ENCODE measurements at places on chromosomes 7 and 10. TPM values are rescaled to one million over a fixed set of nuclear protein-coding genes. Genes with fewer than 3 reads are reported as not detected.

Gene MMRN2
- polyA plus RNA-seq = 143 TPM

Gene GNGT1
- polyA plus RNA-seq = not detected

Gene ANK3
- polyA plus RNA-seq = 0.67 TPM

Gene AKR1C8
- polyA plus RNA-seq = not detected

Gene CPA1
- not detected for polyA plus RNA-seq

Gene HIBADH
- polyA plus RNA-seq = 30.5 TPM

Gene SLC18A3
- polyA plus RNA-seq = not detected

GRCh38 chr7:112550468-112551060 is 69.8 kb downstream of the LSMEM1 start:
- peak; percentile 69 for DNase-seq

DNA sequence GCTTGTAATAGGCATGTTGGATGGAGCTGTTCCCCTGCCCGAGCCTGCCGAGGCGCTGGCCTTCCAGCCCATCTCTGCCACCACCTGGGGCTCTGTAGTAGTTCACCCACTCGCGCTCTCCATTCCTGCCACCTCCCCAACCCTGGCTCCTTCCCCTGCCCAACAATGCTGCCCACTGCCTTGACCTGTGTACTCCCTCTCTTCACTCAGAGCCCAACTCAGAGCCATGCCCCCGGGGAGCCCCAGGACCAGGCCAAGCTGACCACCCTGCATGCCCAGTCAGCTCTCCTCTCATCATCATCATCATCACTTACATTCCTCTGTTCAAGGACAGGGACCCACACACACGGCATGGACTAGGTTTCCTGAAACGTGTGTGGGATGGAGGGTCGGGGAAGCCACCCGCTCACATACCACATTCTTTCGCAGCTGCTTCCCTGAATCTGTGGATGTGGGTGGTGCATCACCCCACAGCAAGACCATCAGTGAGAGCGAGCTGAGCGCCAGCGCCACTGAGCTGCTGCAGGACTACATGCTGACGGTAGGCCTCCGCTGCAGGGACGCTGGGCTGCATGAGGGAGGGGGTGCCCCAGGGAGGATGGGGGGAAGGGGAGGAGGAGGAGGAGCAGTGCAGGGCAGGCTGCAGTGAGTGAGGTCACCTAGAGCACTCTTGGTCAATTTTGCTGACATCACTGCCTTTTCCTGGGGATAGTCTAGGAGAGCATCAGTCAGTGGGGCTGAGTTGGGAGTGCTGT is 15.6 kb downstream of the NACAD start:
- no peak for DNase-seq

DNA sequence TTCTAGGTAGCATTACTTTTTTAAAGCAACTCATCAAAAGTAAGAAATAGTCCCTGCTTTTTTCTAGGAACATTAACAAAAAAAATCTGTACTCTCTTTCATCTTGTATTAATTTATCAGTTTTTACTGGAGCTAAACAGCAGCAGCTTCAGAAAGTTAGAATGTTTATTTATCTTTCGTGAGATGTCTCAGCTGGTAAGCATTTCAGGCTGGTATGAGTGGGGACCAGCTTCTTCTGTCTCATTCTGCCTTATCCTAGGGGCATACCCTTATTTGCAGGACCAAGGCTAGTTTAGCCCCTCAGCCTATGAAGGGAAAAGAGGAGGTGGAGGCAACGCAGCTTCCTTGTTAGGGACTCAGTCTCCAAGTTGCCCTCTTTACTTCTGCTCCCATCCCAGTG is 35.1 kb downstream of the LANCL2 start:
- no peak for DNase-seq

GRCh38 chr7:135074096-135074495 is 73.8 kb upstream of the TMEM140 start:
- DNase-seq = no peak

DNA sequence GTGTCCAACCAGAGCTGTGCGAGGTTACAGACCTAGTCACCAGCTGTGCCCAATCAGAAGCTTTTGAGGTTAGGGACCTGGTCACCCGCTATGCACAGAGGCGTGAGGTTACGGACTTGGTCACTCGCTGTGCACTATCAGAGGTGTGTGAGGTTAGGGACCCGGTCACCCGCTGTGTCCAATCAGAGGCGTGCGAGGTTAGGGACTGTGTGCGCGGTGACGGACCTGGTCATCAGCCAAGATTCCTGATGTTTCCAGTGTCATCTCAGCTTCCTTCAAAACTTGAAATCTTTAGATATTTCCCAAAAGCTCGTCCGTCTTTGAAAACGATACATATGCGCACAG is 182.1 kb downstream of the DIP2C start:
- no peak for DNase-seq

DNA sequence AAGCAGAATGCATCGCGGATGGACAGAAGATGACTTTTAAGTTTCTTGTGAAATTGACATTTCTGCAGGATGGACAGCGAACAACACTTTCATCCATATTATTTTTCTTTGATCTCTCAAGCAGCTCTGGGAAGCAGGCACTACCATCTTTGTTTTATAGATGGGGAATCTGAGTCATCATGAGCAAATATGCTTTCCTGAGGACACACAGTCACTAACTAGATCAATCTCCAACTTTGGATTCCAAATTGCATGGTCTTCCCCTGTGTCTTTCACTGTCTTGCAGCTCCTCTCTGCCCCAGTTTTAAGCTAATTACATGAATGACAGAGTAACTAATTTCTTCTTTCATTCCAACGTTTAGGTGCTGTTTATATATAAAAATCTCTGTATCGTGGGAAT is 201.5 kb downstream of the ADAM12 start:
- DNase-seq = no peak

GRCh38 chr7:36309716-36310115 is 79.9 kb upstream of the ANLN start:
- DNase-seq = no peak

- no peak for DNase-seq
These were observed 73.4 kb downstream of the CFAP46 start for GRCh38 chr10:132868995-132869394.

- DNase-seq = peak; percentile 40
These were observed 822 bp downstream of the ZC3HAV1L start for GRCh38 chr7:139034855-139035585.
